ENCODE measurements at places on chromosomes 3 and 15.

DNA sequence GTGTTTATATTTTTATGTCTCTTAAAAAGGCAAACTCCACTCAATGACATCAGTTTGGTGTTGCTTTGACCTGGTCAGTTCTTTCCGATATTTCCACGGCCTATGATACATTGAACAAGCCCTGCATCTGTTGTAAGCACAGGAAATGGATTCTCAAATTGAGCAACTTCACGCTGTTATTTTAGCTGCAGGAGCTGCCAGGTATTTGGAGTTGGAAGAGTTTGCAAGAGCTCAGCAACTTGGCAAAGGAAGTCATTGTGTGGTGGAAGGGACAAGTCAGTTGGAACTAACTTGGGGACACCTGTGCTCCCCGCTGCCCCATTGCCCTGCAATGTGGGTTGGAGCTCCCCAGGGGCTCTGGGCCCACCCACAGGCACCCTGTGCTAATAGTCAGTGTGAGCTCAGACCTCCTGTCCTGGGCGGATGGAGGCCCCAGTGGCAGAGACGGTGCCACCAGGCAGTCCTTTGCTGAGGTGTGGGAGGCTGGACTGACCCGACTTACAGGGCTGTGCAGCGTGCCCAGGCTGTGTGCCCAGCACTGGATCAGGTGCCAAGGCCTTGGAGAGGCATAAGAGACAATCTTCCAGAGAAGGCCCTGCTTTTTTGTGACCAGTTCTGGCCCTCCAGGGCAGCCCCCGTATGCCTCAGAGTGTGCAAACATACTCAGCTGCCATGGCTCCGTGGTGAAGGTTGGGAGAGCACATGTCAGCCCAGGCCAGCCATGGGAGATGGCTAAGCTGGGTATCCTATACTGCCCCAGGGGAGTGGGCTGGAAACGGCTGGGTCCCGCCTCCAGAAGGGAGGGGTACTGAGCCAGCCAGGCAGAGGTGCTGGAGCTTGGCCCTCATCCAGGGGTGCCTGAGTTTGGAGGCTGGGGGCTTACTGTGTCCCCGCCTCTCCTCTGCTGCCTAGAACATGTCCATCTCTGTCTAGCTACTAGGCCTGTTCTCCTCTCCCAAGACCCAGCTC is 43.5 kb downstream of the KY start:
- DNase-seq, result no peak

- peak; percentile 28 for DNase-seq
These were observed 46.2 kb downstream of the TBL1XR1 start for GRCh38 chr3:177150970-177151627.

DNA sequence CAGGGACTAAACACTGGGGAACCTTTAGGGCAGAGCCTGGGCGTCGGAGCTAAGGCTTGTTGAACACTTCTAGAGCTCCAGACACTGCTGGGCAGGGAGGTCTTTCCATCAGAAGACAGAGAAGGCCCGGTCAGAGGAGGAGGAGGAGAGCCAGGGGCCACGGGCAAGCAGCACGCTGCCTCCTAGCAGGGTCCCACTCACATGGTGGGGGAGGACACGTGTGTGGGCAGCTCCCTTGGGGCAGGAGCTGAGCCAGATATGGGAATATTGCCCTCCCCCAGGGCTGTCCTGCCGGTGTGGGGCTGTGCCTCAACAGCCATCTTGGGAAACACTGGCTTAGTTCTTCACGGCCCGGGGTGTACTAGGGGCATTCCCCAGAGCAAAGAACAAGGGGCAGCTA is 89.6 kb upstream of the TLE3 start:
- no peak for DNase-seq

DNA sequence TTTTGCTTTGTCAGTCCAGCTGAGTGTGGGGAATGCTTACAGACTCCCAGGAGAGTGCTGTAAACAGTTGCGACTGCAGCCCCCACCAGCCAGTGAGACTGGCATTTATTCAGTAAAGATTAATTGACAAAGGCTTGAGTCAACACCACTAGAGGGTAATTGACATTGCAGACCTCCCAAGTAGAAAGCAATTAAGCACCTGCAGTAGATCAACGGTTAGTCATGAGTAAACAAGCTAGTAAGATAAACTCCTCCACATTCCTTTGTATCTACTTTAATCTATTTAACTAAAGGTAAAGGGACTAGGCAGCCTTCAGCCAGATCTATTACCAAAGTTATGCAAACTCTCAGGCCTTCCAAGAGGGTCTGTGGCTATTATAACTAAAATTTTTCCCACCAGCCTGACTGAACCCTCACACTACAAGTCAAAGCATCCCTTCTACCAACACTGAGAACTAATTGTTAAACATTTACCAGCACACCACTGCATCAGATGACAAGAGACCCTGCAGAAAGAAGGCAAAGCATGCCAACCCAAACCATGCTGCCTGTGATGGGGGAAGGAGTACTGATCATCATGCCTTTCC is 30.5 kb upstream of the GALNT15 start:
- no peak for DNase-seq

GRCh38 chr15:59332009-59332408 is 40.7 kb downstream of the MYO1E start:
- DNase-seq, result no peak

- DNase-seq, result no peak
These were observed 328.0 kb downstream of the NLGN1 start for GRCh38 chr3:173725507-173725906.

DNA sequence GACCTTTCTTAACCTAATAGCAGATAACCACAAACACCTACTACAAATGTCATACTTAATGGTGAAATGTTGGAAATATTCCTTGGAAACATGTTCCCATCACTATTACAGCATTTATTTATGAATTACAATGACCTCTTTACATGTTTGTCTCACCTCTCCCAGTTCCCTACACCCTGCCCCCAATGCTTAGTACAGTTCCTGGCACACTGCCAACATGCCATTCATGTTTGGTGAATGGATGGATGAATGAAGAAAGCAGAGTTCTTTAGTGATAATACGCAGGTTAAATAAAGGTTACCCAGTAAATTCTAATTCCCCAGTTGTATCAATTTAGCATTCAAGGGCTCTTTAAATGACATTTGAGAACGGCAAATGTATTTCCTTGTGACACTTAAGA is 259.9 kb upstream of the ATP11B start:
- no peak for DNase-seq

DNA sequence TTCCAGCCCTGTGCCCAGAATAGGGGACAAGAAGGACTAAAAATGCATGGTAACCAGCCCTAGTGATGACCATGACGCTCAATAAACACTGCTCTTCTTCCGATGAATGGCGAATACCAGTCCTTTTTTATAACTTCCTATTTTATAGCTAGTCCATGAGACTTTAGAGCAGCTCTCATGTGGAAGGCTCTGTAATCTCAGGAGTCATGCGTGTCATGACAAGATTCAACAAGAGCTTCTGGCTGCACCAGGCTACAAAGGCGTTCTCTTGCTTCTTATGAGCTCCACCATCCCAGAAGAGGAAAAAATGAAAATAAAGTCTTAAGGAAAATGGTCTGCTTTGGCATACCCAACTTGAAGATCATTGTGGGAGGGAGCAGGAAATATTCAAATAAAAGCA is 141.0 kb downstream of the TMCO5A start:
- DNase-seq, result no peak

DNA sequence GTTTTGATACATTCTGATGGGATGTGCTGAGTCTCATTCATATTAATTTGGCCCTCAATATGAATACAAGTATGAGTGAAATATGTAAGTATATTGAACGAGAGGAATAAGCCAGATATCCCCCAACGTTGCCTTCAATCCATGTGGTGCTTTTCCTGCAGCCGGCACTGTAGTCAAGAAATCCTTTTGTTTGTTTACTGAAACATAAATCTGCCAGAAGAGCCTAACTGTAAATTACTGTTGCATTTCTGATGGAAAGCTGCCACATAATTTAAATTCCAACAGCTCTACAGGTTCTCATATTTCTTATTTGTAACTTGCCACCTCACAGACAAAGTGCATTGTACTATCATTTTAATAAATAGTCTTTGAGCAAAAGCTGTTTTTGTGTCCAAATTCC is 314.0 kb downstream of the KBTBD8 start:
- DNase-seq, result no peak

GRCh38 chr15:69610277-69610676 is 157.7 kb downstream of the RPLP1 start:
- DNase-seq, result no peak

- no peak for DNase-seq
These were observed 24.7 kb downstream of the NPTN start for GRCh38 chr15:73608475-73608874.

DNA sequence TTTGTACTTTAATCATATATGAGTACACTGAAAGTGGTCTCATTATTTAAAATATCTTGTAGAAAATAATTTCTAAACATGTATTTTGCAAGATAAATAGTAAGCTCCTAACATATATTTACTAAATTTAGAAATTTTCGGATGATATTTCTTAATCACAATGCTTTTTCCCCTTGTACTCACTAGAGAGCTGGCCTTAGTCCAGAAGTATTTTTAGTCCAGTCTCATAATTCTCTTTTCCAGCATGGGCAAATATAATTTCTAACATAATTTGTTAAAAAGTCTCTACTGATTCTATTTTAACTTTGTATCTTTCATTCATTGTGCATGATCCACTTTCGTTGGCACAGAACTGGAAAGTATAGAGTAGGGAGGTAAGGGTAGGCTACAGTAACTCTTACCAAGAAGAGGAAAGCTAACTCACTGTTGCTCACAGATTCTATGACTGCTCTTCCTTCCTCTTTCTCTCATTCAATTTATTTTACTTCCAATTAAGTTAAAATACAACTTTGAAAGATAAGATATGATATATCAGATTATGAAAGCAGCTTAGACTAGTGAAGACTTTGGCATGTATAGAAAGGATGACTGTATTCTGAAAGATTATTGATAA is 39.3 kb downstream of the FGF7 start:
- no peak for DNase-seq

DNA sequence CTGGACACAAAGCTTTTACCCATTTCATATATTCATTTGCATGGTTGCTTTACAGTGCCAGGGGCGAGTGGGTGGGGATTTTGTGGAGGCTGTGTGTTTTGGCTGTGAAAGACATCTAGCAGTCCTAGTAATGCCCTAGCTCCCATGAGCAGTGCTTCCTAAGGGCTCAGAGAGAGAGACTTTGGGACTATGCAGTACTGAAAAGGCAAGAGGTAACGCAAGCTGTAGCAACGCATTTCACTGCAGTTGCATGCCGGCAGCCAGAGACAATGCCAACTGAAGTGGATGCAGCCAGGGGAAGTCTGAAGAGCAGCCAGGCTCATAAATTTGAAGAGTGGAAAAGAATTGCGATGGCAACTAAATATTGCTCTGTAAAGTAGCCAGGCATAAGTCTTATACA is 27.4 kb upstream of the ATP10A start:
- DNase-seq, result no peak

DNA sequence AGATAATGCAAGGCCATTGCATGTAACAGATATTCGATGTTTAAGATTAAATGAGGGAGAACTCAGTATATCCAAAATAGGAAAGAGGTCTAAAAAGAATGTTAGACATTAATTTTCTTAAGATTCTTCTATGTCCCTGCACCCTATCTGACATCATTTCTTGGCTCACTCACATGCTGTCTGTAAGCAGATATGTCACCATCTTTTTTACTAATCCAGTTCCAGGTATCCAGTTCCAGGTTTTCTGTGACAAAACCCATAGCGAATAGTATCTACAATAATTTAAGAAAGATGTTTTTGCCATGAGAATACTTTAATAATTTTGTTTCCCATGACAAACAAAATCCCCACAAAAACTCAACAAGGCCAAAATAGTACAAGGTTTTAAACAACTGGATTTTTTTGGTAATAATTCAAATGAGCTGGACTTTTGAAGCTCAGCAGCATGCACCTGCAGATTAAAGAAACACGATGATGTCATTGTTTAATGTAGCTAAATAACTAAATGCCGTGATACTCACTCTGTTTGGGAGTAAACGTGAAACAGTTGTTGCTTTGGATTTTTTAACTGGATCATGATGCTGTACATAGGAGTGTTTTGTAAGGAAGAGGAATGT is 867.6 kb downstream of the EPHA3 start:
- no peak for DNase-seq

GRCh38 chr3:177554895-177555759 is 357.8 kb upstream of the TBL1XR1 start:
- peak; percentile 38 for DNase-seq

DNA sequence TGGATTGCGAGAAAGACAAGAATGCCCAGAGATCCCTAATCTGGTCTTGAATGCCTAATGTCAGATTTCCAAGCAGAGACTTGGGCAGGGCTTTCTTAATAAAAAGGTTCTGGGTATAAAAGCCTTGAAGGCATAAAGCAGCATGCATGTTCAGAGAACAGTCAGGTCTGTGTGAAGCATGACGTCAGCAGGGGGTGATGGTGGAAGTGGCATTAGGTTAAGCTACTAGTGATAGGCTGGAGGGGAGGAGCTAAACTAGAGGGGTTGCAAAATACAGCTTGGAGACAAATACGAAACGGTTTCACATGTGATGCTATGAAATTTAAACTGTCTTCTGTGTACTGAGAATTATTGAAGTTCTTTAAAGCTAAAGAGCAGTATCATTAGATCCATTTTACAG is 125.6 kb downstream of the VPS8 start:
- no peak for DNase-seq

GRCh38 chr3:174325834-174326700 is 533.1 kb upstream of the NAALADL2 start:
- DNase-seq, result peak; percentile 88

DNA sequence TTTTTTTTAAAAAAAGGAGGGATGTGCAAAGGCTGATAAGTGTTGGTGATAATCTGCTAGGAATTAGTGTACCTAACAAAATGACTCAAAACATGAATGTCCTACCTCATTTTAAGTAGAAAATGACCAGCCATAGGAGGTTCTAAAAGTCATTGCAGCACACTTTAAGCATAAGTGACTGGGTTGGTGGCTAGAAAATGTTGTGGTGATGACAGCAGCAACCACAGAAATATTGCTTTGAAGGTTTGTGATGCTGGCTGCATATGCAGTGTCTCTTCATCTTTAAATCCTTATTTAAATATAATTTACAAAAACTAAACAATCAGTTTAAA is 55.2 kb downstream of the CMSS1 start:
- DNase-seq, result no peak

Data from GM04503 (cell line).